NCI-H1105 treated with DMSO at 0.1 percent for 48 hours (cell line): ENCODE measurements at places on chromosomes 7 and 10.
A peak's percentile ranks its signal among the peaks of the same experiment; 100 is the strongest.

DNA sequence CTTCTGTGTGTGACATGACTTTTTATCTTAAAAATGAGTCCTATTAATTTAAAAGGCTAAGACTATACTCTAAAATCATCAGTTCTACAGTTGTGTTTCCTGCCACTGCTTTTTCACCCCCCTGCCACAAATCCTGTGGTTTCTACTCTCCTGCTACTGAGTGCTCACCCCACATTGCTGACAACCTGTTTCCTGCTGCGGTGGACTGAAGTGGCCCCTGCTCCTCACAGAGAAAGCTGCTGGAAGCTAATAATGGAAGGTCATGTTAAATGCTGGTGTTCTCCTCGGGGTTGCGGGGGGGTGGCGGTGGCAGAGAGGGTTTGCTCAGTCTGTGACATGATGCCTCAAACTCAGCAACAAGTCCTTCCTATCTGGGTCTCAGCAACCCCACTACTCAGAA is 113.2 kb upstream of the INHBA start:
- no peak for DNase-seq

- no peak for DNase-seq
Observed at GRCh38 chr10:102593074-102593803, 51.0 kb upstream of the TRIM8 start.

DNA sequence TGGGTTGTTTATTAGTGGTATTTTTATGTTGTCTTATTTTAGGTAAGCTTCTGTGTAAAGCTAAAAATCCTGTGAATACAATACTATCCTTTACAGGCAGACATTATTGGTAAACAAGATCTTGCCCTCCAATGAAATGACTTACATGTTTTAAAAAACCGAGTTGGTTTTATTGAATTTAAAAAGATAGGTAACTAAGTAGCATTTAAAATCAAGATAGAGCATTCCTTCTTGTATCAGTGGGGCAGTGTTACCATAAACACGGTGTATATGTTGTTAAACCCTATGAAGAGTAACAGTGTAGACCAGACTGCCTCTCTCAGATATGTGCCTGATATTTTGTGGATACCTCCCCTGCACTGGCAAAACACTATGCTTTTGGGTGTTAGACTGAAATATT is 81.0 kb downstream of the SNX10 start:
- no peak for DNase-seq

GRCh38 chr10:34507217-34507616 is 307.9 kb downstream of the PARD3 start:
- peak; percentile 95 for DNase-seq

DNA sequence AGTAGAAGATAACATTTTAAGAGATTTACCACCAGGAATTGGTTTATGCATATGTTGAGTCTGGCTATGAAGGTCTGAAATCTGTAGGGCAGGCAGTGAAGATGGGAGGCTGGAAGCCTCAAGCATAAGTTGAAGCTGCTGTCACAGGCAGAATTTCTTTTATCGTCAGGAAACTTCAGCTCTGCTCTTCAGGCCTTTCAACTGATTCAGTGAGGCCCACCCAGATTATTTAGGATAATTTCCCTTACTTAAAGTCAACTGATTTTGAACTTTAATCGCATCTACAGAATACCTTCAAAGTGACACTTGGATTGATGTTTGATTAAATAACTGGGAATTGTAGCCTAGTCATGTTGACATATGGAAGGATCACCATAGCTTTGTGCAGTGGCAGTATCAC is 190.5 kb downstream of the PPP1R9A start:
- DNase-seq = no peak

- no peak for DNase-seq
Observed at GRCh38 chr7:6344278-6344677, 71.9 kb upstream of the CYTH3 start.

DNA sequence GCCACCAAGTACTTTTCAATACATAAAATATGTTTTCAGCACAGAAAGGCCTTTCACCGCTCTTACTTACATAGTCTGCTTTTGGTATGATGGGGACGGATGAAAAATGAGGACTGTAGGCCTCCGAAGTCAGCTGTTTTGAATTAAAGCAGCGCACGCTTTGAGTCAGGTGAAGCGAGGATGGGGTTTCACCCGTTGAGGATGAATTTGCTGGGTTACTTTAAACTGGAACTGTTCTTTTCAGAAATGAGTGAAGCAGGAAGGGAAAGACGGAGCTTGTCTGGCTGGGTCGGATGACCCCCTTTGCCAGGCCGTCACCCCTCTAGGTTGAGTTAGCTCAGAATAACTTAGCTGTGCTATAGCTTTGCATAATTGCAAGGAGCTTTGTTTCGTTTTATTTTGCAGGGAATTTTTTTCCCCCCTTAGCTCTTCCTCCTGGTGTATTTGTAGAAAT is 40.0 kb downstream of the CUX1 start:
- no peak for DNase-seq

GRCh38 chr7:25951414-25952260 is 200.4 kb upstream of the NFE2L3 start:
- DNase-seq = peak; percentile 96

DNA sequence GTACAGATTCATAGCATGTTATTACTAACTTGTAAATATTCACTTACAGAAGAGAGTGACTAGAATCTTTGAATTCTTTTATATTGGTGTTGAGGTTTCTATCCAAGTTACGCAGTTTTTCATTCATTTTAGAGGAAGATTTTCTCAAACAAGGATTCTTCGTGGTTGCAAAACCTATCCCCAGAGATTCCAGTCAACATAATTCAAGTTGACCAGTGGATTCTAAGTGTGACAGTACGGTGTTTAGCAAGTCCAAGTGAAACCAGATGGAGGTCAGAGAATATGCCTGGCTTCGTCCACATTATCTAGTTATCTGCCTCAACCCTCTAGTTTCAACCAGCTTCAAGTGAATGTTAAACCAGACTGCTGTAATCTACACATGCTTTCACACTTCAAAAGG is 131.9 kb downstream of the SDK1 start:
- no peak for DNase-seq

DNA sequence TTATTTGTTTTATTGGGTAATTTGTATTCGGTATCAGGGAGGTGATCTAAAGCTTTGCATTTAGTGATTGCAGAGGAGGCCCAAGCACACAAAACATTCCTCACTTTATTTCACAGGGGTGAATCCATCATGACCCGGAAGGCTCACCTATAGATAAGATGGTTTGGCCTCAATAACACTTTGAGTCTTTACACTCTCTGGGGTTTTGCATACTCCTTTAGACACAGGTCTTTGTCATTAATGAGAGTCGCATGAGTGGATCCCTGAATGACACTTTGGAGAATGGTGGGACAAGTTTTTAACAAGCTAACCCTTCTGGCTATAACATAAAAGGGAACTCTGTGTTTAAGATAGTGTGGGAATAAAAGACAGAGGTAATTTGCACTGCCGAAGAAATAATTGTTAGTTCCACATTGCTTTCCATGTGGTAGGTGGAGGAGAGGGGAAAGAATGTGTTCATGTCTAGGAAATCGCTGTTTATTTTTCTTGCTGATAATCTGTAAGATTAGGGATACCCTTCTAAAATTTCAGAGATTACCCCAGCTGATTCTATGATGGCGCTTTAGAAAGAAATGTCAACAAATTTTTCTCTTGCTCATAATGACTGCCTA is 455.8 kb downstream of the TFEC start:
- DNase-seq = no peak

GRCh38 chr7:16712916-16713315 is 40.6 kb upstream of the TSPAN13 start:
- no peak for DNase-seq

- DNase-seq = no peak
Observed at GRCh38 chr7:137985897-137986251, 16.0 kb downstream of the CREB3L2 start.

GRCh38 chr10:68595513-68595912 is 35.4 kb downstream of the TET1 start:
- no peak for DNase-seq
